Stimulated activated CD8-positive, alpha-beta memory T cell treated with anti-CD3 and anti-CD28 coated beads, Interleukin-7, amount 100 ng/mL, for 1 hour (primary cell): ENCODE measurements at places on chromosomes 16 and 17.

- peak; percentile 70 for DNase-seq
Measured at GRCh38 chr17:39653662-39654331, 11.4 kb upstream of the TCAP start.

DNA sequence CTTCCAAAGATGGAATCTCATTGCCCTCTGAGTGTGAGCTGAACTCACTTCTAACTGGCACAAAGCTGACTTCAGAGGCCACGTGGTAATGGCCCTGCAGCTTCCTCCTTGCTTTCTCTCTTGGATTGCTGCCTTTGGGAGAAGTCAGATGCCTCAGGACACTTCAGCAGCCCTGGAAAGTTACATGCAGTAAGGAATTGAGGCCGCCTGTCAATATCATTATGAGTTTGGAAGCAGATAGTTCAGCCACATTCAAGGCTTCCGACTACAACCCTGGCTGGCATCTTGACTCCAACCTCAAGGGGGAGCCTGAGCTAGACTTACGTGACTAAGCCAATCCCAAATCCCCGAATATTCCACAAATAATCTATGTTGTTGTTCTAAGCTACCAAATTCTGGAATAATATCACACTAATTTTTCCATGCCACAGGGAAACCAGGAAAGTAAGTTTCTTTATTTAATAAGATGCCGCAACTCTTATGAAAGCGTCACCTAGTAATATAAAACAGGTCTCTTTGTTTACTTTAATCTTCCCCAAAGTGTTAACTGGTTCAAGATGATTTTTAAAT is 13.6 kb downstream of the CEP20 start:
- no peak for DNase-seq

GRCh38 chr17:76038050-76038449 is 10.9 kb upstream of the EVPL start:
- no peak for DNase-seq

DNA sequence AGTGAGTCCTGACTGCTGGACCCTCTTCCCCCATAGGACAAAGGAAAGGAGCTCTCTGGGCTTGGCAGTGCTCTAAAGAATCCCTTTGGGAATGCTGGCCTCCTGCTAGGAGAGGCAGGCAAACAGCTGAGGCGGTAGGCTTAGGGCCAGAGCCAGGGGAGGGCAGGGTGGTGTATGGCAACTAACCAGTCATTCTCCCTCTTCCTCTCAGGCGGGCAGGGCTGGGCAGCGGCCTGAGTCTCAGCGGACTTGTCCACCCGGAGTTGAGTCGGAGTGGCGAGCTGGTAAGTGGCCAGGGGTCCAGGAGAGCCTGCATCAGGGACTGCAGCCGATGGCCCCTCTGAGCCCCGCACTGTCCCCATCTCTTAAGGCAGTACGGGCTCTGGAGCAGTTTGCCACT is 4.4 kb downstream of the ACADVL start:
- no peak for DNase-seq

- DNase-seq: no peak
Measured at GRCh38 chr17:12180644-12181261, 160.1 kb downstream of the MAP2K4 start.

- DNase-seq: no peak
Measured at GRCh38 chr16:88526008-88526905, 43.9 kb upstream of the ZC3H18 start.

- no peak for DNase-seq
Measured at GRCh38 chr17:50578173-50578572, 17.7 kb downstream of the CACNA1G start.

GRCh38 chr16:65532258-65532657 is 410.4 kb upstream of the CDH11 start:
- no peak for DNase-seq

DNA sequence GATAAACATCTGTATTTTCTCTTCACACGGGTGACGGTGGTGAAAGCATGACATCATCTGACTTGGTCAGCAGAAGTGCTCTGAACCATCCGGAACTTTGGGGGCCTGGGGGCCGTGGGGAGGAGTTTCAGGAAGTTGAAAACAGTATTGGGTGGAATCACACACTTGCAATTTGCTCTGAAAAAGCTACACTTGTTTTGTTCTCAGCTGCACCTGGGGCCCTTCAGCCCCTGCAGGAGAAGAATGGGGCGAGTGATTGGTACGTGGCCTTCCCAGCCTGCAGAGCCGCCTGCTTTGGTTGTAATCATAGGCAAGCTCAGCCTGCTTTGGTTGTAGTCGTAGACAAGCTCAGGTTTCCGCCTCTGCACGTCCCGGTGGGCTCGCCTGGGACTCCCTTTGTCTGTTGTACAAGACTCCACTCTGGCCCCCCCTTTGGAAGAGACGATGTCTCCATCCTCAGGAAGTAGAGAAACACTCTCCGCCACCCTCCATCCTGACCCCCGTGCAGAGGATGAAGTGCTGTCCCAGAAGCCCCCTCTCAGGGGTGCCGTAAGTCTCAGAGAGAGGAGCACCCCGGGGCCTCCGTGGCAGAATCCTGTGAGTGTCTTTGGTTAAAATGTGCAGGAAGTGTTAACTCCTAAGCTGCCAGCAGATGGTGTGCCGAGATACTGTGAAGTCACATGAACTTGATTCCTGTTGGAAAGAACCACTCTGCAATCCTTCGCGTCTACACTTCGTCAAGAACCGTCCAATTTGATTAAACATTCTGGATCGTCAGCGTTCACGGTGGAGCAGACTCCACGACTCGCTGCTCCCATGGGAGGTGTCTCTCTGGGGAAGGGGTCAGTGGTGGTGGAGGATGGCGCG is 5.4 kb downstream of the BANP start:
- peak; percentile 37 for DNase-seq

GRCh38 chr17:29766796-29767327 is 144.2 kb upstream of the CORO6 start:
- no peak for DNase-seq

DNA sequence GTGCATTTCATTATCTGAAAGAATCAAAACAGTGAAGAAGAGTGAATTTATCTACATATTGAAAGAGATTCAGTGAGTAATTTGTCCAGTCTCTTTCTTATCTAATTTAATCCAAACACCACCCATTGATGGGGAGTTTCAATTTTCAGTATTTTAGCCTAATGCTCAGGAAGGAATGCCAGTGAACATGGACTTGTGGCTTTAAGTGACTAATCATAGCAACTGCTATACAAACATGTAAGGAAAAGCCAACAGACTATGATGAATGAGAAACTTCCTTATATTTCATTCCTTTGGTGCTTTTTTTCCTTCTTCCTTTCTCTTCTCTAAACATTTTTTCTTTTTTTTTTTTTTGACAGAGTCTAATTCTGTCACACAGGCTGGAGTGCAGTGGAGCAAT is 885.8 kb downstream of the KCNJ2 start:
- DNase-seq: no peak

DNA sequence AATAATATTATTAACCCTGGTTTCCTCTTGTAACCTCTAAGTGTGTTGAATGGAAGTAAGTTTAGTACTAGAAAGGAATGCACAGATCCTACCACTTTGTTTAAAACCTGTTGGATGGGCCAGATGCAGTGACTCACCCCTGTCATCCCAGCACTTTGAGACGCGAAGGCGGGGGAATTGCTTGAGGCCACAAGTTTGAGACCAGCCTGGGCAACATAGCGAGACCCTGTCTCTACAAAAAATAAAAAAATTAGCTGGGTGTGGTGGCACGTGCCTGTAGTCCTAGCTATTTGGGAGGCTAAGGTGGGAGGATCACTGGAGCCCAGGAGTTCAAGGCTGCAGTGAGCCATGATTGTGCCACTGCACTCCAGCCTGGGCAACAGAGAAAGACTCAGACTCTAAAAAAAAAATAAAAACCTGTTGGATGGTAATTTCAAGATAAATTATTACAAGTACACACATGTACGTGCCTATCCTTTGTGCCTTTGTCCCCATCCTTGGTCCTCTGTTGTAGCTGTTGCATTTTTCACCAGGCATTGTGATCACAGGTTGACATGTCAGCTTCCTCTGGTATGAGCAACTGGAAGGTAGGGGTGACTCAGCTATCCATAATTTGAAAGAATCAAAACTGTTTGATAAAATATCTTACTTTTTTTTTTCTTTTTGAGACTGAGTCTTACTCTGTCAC is 30.7 kb upstream of the METTL9 start:
- no peak for DNase-seq

GRCh38 chr16:57993438-57993837 is 7.0 kb downstream of the ZNF319 start:
- DNase-seq: no peak

- no peak for DNase-seq
Measured at GRCh38 chr17:57418463-57419246, 162.3 kb downstream of the MSI2 start.

- no peak for DNase-seq
Measured at GRCh38 chr17:79538291-79538690, 72.6 kb downstream of the RBFOX3 start.

DNA sequence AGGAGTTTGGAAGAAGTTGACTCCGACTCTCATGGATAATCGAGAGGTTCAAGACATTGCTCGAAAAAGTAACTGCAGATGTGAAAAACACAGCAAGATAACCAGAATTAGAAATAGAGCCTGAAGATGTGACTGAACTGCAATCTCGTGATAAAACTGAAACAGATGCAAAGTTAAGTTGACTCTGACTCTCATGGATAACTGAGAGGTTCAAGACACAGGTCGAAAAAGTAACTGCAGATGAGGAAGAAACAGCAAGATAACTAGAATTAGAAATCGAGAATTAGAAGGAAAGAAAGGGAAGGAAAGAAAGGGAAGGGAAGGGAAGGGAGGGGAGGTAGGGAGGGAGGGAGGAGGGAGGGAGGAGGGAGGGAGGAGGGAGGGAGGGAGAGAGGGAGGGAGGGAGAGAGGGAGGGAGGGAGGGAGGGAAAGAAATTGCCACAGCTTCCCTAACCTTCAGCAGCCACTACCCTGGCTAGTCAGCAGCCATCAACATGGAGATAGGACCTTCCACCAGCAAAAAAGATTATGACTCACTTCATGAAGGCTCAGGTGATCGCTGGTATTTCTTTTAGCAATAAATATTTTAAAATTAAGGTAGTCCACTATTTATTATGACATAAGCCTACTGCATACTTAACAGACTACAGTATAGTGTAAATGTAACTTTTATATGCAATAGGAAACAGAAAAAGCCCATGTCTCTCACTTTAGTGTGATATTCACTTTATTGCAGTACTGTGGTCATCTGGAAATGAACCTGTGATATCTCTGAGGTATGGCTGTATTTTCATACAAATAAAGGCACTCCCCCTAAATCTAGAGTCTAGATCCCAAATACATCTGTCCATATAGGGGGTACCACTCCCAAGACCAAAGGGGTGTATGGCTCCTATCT is 68.3 kb downstream of the KANSL1 start:
- no peak for DNase-seq

- DNase-seq: no peak
Measured at GRCh38 chr16:31107465-31107867, 720 bp upstream of the BCKDK start.

DNA sequence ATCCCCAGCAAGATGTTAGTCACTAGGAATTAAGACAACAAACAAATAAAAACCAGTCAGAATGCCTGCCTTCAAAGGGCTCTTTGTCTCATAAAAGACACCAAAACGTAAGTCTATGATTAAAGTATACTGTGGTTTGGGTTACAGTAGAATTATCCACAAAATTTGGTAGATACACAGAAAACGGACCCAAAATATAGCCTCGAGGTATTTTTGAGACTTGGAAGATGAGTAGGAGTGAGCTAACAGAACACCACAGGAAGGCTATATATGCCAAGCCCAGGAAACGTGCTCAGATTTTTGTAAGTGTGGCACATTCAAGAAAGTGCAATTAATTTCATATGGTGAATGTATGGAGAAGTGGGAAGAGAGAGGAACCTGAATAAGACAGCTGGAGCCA is 831.4 kb downstream of the CDH11 start:
- DNase-seq: no peak

GRCh38 chr17:18069101-18069500 is 18.6 kb upstream of the DRG2 start:
- no peak for DNase-seq

DNA sequence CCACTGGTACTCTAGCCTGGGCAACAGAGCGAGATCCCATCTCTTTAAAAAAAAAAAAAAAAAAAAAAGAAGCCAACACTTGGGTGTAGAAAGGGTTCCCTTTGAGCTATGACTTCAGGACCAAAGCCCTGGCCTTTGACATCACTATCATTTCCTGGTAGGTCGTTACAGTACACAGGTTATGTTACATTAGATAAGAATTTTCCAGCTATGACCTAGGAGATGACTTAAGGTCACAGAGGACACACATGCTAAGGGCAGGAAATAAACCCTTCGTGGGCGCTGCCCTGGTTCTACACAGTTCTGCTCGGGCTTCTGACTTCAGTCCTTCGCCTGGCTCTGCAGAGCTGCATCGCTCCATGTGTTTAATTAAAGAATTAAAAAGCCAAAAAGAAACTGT is 112.0 kb downstream of the ADCY9 start:
- DNase-seq: no peak

GRCh38 chr17:80195671-80196529 is 24.2 kb downstream of the SGSH start:
- peak; percentile 37 for DNase-seq

- no peak for DNase-seq
Measured at GRCh38 chr17:36674278-36674650, 72.9 kb downstream of the MRM1 start.

- DNase-seq: no peak
Measured at GRCh38 chr17:45310380-45311324, 6.2 kb downstream of the MAP3K14 start.

DNA sequence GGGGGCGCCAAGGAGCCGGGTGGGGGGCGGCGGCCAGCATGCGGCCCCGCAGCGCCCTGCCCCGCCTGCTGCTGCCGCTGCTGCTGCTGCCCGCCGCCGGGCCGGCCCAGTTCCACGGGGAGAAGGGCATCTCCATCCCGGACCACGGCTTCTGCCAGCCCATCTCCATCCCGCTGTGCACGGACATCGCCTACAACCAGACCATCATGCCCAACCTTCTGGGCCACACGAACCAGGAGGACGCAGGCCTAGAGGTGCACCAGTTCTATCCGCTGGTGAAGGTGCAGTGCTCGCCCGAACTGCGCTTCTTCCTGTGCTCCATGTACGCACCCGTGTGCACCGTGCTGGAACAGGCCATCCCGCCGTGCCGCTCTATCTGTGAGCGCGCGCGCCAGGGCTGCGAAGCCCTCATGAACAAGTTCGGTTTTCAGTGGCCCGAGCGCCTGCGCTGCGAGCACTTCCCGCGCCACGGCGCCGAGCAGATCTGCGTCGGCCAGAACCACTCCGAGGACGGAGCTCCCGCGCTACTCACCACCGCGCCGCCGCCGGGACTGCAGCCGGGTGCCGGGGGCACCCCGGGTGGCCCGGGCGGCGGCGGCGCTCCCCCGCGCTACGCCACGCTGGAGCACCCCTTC is 484 bp downstream of the FZD2 start:
- DNase-seq: no peak

GRCh38 chr16:86345516-86345915 is 164.8 kb upstream of the FOXF1 start:
- no peak for DNase-seq
